ENCODE measurements at places on chromosomes 12 and 14.

- DNase-seq = no peak
Measured at GRCh38 chr14:61561104-61561503, 134.2 kb upstream of the HIF1A start.

DNA sequence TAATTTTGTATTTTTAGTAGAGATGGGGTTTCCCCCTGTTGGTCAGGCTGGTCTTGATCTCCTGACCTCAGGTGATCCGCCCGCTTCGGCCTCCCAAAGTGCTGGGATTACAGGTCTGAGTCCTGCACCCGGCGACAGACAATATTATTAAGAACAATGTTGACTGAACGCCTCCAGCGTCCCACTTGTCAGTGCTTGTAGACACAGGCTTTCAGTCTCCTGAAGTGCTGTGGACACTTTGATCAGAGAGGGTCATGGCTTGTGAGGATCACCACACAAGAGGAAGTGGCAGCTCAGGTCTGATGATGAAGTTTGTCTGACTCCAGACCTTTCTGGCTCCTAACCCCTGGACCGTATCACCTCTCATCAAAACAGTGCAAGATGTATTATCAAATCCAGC is 114.6 kb downstream of the CHST11 start:
- DNase-seq = no peak

GRCh38 chr12:110853836-110854235 is 7.0 kb downstream of the CCDC63 start:
- DNase-seq = peak; percentile 25

GRCh38 chr14:89384023-89384422 is 33.0 kb downstream of the FOXN3 start:
- DNase-seq = no peak

DNA sequence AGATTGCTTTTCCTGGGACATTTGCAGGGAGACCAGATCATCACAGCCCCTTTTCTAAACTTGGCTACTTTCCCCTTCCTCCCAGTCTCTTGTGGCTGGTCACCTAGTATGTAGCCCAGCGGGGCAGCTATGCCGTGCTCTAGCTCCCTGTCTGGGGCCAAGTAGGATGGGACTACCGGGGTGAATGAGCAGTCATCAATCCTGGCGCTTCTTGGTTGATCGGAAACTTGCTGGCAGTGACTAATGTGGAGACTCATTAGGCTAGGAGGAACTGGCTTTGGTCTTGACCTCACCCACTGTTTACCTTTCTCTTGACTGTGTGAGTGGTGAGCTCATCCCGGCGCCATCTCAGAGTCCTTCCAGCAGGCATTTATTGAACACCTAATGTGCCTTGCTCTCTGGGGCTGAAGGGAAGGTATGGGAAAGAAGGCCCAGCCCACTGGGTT is 15.9 kb downstream of the PLEKHG3 start:
- DNase-seq = no peak

GRCh38 chr12:65200007-65200665 is 30.8 kb downstream of the LEMD3 start:
- DNase-seq = no peak

GRCh38 chr12:30814295-30814655 is 59.5 kb upstream of the CAPRIN2 start:
- DNase-seq = no peak

DNA sequence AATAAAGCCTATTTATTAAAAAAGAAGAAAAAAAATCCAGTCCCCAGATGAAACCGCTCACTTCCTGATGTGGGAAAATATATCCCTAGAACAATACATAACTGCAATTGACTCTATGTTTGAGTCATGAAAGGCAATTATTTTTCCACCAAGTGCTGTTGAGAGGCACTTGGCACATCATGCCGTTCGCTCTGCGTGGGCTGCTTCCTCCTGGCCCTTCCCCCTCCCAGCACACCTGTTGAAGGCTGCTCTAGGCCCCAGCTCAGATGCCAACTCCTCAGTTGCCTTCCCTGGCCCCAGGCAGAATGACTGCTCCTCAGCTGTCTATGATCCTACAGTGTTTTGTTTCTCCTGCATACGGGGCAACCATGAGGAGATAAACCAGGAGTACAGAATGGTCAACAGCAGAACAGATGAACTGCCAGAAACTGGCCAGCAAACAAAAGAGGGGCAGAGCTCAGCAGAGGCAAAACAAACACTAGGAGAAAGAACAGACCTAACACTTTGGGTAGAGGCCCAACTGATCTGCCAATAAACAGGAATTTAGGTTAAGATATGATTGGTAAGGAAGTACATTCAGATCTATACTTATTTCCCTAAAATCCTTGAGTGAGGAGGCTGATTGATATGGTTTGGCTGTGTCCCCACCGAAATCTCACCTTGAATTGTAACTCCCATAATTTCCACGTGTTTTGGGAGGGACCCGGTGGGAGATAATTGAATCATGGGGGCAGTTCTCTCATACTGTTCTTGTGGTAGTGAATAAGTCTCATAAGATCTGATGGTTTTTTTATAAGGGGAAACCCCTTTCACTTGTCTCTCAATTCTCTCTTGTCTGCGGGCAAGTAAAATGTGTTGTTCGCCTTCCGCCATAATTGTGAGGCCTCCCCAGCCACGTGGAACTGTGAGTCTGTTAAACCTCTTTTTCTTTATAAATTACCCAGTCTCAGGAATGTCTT is 58.6 kb downstream of the SLC38A1 start:
- no peak for DNase-seq

DNA sequence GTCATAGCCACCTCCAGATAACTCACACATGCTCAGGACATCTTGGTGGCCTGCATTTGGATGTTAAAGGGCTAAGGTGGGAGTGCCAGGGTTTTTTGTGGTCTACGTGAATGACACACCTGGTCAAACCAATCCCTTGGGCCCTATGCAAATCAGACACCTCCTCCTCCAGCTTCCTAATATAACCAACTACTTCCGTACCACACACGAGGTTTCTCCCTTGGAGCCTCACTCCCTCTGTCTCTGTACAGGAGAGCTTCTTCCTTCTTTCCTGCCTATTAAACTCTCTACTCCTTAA is 19.6 kb downstream of the APOBEC1 start:
- no peak for DNase-seq

DNA sequence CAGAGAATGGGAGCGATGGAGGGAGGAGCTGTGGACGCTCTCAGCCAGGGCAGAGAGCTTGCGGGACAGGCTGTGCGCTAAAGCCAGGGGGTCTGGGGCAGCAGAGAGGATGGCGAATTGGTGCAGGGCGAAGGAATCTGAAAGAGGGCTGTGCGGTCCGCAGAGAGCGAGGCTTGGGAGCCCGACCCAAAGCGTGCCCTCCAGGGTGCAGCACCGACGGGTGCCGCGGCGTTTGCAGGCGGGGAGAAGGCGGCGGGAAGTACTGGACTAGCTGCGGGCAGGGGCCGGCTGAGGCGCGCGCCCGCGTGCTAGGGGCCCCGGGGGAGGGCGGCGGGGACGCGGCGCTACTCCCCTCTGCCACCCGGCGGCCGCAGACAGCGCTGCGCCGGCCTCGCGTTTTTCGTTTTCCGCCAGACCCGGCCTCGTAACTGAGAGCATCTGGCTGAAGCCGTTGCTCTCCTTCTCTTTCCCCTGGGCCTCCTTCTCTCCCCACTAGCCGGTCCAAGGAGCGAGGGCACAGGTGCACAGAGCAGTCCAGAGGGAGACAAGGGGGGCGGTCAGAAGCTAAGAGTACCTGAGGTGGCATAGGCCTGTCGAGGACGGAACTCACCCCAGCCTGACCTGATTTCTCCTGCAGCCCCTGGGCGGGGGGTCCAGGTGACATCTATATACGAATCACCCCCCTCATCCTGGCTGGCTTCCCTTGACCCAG is 24.9 kb downstream of the SLC6A12 start:
- DNase-seq = no peak

DNA sequence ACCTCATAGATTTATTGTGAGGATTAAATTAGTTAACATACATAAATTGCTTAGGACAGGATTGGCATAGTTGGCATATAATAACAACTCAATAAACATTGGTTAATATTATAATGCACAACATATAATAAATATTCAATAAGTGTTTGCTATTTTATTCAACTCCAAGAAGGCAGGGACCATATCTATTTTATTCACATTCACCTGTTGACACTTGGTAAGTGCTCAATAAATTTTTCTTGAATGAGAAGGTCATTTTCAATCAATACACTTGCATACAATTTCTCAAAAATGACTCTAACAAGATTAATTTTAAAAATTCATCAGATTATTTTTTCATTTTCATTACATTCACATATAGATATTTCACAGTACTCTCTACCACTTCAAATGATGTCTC is 12.4 kb upstream of the NUP107 start:
- no peak for DNase-seq

- no peak for DNase-seq
Measured at GRCh38 chr12:53500142-53500775, 824 bp upstream of the TARBP2 start.

DNA sequence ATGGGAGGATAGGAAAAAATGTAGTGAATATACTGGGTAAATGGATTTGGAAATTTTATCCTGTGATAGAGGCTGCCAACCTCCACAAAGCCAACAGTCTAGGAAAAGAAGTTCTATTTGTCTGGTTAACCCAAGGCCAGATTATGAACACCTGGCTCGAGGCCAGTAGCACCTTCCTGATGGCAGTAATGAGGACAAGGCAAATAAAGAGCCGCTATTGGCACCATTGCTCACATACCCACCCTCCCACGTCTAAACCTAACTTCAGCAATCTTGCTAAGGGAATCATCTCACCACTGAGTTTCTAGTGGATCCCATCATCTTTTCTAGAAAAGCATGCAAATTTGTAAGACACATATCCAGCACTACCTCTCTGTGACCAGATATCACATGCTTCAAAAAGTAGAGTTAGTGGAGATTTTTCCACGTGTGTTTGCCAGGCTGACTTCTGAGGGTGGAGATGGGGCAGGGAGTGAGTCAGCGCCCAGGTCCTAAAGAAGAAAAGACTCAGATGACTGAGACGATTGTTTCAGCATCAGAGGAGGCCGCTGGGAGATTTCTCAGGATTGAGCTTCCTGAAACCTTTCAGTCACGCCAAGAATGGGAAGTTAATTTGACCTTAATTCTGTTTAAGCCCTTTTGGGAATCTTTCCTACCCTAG is 362.9 kb downstream of the EMP1 start:
- DNase-seq = no peak

DNA sequence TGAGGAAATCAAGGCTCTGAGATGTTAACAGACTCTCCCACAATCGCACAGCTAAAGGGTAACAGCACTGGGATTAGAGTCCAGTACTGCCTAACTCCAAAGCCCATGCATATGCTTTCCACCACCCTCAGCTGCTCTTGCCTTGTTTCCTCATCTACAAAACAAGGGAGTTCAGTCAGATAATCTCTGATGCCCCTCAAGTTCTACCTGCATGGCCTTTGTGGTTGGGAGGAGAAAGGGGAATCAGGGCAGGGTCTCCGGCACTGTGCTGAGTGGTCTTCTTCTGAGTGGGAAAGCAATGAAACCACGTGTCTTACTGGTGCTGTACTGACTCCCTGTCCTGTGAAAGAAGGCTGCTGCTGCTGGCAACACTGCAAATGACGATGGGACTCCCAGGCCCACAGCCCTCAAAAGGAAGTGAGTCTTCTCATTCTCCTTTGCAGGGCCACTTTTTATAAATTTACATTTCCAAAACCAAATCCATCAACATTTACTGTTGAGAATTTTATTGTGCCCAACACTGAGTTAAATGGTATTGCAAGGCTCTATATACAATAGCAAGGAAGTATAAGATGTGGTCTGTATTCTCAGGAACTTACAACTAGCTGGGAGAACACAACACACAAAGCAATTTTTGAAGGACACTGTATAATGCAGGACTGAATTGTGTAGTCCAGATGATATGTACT is 19.7 kb upstream of the DUSP16 start:
- no peak for DNase-seq

DNA sequence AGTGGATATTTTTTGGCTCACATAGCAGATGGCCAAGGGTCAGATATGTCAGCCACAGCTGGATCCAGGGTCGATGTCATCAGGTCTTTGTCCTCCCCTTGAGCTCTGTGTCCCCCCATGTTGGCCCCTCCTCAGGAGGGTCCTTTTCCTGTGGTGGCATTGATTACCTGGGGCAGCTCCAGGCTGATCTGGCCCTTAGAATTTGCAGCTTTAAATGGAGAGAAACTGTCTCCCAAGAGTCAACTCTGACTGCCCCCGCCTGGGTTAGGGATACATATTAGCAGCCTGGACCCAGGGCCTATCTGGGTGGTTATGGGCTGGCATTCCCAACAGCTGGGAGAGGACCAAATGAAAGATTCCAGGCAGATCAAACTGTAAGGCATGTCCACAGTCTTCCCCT is 330.5 kb downstream of the RGS6 start:
- no peak for DNase-seq

DNA sequence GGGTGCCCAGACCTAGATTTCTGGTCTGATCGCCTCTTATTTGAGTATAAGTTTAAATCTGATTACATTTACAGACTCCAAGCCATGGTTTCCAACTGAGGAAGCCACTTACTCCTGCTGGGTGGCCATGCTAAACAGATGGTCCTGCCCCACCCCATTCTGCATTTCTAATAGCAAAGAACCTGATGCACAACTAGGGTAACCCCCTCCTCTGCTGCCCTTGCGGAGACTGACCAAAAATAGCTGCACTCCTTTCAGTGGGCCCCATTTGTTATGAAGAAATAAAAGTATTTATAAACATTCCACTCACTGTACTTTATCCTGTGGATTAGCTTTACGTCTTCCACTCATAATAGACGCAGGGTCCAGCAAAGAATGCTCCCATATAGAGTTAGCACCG is 6.8 kb downstream of the GIT2 start:
- DNase-seq = no peak

- no peak for DNase-seq
Measured at GRCh38 chr12:24630446-24630845, 318.5 kb downstream of the BCAT1 start.

DNA sequence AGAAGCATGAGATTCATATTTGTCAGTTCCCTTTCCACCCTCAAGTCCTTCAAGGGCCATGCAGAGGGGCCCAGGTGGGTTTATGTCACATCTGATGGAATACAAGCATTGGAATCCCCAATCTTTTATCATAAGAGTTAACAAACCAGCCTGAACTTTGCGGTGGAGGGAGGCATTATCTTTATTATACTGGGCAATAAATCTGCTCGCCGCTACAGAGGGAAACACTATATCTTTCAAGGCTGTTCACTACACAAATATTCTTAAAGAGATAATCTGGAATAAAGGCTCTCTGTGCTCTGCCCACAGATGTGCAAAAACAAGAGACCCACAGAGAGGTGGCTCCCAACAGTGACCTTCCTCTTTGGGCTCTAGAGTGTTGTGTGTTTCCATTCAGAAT is 153.6 kb upstream of the PLEKHA5 start:
- no peak for DNase-seq
